ENCODE measurements at places on chromosomes 16 and 17.

DNA sequence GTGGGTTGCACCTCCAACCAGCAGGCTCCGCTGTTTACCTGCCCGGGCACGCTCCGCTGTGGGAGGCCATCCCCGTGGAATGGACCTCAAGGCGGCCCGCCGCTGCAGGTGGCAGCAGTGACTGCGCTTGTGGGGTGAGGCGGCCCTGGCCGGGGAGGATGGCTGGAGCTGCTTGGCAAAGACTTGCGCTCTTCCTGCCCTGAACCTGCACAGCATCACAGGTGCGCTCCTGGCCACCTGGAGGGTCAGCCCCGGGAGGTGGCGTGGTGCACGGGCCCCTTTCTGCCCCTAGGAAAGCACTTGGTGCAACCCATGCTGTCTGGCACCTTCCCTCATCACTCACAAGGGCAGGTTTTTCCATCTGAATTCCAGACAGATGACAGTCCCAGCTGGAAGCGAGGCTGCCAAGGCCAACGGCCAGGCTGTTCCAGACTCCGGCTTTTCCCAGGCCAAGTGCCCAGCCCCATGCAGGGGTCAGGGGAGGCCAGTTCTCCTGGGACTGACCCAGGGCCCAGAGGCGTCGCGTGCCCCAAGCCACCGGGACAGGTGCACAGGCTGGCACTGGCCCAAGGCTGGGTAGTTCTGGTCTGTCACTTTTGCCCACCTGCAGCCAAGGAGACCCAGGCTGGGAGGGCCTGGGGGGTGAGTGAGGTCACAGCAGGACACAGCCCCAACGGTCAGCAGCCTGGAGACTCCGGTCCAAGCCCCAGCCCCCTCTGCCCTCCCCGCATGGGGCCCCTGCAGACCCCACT is 13.3 kb downstream of the UTS2R start:
- H3K4me1 ChIP-seq, result peaks cover 14% of the 10 kb centered on the region
- H3K36me3 ChIP-seq, result no peaks in the 10 kb centered on the region
- peaks cover 13% of the 10 kb centered on the region for H3K27me3 ChIP-seq
- no peak for DNase-seq

DNA sequence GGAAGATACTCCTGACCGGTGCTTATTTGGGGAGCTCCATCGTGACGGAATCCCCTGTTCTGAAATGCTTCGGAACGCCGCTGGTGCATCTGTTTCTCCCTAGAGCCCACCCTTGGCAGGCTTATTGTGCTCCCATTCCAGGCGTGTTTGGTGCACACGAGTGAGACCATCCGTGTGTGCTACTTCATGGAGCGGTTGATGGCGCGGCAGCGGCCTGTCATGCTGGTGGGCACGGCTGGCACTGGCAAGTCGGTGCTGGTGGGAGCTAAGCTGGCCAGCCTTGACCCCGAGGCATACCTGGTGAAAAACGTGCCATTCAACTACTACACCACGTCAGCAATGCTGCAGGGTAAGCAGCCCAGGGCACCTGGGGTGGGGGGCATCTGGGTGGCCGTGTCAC is 170.7 kb downstream of the DNAH9 start:
- no peak overlapping the region for H3K27ac ChIP-seq
- no peaks in the 10 kb centered on the region for H3K36me3 ChIP-seq
- no peaks in the 10 kb centered on the region for H3K4me1 ChIP-seq

DNA sequence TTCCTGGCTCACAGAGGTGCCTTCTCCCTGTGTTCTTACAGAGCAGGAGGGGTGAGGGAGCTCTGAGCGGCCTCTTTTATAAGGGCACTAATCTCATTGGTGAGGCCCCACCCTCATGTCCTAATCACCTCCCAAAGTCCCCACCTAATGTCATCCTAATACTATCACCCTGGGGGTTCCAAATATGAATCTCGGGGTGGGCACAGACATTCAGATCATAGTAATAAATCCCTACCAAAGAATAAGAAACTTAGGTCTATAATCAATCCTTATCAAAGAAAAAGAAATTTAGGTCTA is 32.3 kb upstream of the METRNL start:
- H3K27ac ChIP-seq, result no peak overlapping the region
- no peaks in the 10 kb centered on the region for H3K27me3 ChIP-seq
- H3K4me1 ChIP-seq, result peaks cover 30% of the 10 kb centered on the region
- no peak for DNase-seq
- H3K4me3 ChIP-seq, result no peak overlapping the region

DNA sequence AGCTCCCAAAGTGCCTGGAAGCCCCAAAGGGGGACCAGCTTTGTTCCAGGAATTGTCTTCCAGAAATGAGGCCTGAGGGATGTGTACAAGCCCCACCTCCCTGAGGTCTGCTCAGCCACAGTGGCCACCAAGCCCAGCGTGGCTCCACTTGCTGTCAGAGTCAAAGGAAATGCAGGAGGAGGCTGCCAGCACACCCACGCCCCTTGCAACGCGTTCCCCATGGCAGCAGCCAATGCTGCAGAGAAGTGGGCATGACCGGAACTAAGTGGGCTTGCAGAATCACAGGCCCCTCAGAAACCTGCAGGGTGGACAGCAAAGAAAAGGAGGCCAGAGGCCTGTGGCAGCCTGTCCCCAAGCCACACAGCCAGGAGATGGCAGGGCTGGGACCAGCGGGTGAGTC is 320.8 kb downstream of the FOXL1 start:
- no peaks in the 10 kb centered on the region for H3K36me3 ChIP-seq
- peaks cover 9% of the 10 kb centered on the region for H3K27me3 ChIP-seq
- H3K27ac ChIP-seq, result no peak overlapping the region
- no peak for DNase-seq
- no peak overlapping the region for H3K4me3 ChIP-seq

DNA sequence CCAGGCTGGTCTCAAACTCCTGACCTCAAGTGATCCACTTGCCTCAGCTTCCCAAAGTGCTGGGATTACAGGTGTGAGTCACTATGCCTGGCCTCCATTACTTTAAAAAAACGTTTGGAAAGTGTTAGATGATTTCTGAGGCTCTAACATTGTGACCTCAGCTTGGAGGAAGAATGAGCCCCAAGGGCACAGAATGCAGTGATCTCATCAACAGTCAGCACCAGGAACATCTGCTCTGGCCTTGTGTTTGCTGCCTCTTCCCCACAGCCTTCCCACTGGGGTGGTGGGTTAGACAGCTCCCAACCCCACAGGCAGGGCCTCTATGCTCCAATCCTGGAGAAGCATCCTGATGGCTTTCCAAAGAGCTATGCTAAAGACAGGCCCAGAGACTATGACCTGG is 37.7 kb upstream of the SREBF1 start:
- no peaks in the 10 kb centered on the region for H3K27me3 ChIP-seq
- no peaks in the 10 kb centered on the region for H3K4me1 ChIP-seq
- H3K4me3 ChIP-seq, result no peak overlapping the region
- no peak for DNase-seq
- no peak overlapping the region for H3K27ac ChIP-seq
